ENCODE measurements at places on chromosomes 5 and 9.

DNA sequence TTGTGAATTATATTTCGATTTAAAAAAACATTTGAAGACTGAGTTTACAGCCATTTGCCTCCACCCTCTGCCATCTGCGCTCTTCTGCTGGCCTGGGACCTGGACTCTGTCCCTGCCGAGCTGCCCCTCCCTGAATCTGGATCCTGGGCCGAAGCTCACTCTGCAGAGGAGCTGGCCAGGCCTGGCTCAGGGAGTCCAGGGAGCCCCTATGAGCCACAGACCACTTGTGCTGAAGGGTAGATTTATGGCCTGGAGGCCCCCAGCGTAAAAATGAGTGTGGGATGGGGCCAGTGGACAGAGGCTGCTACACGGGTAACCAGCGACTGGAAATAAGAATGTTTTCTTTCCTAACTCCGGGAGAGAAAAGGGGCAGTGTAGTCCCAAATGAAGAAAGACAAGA lies 129.8 kb downstream of the FGF18 start:
- no peak for DNase-seq

DNA sequence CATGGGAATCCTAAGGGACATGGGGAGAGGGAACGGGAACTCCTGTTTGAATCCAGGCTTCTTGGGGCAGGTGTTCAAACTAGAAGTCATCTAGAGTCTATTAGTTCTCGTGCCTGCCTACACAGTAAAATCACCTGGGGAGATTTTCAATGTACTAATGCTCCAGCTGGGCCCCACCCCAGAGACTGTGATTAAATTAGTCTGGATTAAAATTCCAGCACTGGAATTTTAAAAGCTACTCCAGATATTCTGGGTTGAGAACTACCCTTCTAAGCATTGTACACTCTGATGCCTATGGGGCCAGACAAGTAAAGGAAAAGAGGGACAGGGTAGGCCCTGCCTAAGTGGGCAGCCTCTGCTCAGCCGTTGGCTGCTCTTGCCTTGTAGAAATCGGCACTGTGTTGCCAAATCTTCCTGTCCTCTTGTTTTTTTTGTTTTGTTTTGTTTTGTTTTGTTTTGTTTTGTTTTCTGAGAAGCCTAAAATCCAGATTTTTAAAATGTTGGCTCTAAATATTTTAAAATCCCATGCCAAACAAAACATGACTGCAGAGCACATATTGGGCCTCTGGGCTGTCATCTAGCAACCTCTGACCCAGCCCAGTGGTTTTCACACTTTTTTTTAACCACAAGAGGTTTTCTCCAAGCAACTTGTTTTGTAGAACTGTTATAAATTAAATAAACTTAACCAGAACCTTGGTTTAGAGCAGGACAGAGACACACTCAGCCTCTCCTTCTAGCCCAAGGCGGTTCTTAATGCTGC lies 29.0 kb downstream of the ADRB2 start:
- DNase-seq, result no peak

GRCh38 chr5:172123269-172123692 lies 64.7 kb downstream of the STK10 start:
- peak; percentile 83 for DNase-seq

DNA sequence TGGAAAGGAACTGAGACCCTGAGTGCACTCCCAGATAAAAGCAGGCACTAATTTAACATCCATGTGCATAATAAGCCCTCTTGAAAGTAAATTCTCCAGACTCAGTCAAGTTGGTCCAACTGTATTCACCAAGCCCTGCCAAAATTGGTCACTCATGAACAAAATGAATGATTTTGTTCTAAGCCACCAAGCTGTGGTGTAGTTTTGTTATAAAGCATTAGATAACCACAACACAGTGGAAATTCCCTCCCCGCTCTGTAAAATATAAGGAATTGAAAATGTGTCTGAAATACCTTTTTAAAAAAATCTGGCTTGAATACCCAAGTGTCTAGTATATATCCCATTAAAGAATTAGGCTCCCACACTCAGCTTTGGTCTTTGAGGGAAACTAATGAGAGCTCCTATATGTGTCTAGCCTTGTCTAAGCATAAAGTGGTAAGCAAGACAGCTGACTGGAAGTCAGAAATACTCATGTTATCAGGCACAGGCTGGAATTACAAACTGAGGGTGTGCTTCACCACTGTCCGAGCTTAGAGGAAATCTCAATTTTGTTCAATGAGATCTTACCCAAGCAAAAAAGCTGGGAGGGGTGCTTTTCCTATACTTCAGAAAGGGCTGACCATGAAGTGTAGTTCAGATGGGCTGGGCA lies 33.2 kb downstream of the IDNK start:
- no peak for DNase-seq

DNA sequence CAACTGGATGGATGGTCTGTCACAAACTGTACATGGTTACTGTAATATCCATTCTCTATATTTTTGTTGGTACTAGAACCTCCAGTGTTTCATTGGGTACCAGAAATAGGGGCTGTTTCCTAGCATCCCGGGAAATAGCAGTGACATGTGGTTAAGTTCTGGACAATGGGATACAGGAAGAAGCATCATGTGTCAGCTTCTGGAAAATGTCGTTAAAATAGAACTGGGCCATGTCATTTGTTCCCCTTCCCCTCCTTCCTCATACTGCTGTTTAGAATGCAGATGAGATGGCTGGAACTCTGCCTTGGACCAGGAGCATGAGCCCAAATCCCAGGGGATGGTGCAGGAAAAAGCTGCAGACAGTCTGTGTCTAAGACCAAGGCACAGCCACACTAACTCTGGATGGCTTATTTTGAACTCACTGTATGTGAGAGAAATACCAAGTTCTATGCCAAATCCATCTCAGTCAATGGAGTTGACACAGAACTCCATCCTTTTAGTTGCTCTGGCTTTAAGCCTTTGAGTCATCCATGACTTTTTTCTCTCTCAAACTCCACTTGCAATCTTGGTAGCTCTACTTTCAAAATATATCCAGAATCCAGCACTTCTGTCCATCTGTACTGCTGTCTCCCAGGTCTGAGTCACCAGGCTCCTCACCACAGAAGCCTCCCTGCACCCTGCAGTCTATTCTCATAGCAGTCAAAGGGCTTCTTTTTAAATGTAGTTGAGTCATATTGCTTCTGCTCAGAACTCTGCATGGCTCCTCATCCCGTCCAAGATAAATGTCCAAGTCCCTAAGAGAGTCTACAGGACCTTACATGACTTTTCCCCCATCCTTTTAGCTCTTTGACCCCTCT lies 184.2 kb downstream of the NSG2 start:
- peak; percentile 26 for DNase-seq

DNA sequence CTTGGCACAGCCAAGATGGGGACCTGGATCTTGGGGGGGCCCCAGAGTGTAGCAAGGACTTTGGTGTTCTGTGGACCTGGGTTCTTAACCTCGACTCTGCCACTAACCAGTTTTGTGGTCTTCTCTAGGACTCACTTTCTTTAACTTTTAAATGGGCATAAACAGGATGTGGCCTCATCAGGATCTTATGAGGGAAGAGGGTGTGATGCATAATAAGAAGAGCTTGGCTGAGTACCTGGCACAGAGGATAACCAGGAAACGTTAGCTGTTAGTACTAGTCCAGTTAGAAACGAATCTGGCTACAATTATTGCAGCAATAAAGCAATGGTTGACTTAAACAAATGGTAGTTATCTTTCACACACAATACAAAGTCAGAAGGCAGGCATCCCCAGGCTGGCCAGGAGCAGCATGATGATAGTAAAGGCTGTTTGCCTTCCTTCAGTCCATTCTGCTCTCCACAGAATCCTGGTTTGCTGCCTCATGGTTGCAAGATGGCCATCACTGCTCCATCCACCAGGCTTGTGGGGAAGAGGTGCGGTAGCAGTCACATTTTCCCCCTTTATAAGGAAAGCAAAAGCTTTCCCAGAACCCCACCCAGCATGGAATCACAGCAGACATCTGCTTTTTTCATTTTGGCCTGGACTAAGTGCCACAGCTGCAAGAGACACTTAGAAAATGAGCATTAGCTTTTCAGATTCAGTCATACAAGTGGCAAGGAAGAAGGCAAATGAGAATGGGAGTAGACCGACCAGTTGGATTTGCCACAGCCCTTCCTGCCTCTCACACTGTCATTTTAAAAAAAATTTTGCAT lies 225.0 kb downstream of the AOPEP start:
- no peak for DNase-seq

DNA sequence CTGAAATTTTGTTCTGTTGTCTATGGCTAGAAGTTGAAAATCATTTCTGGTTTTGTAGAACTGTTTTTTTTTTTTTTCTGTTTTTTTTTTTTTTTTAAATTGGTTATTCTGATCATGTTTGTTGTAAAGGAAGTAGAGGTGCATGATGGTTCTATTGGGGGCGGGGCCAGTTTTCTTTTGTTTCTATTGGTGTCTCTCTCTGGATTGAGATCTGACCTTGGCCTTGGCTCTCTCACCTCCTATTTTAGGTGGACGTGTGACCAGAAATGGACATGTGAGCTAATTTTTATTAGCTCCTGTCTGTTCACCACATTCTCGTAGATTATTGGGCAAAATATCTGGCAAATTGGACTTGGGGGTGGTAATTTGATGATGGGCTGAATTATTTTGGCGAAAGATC lies 3.2 kb downstream of the ZNF618 start:
- no peak for DNase-seq

- no peak for DNase-seq
These were observed 126.6 kb upstream of the HMHB1 start for GRCh38 chr5:143685246-143685815.

DNA sequence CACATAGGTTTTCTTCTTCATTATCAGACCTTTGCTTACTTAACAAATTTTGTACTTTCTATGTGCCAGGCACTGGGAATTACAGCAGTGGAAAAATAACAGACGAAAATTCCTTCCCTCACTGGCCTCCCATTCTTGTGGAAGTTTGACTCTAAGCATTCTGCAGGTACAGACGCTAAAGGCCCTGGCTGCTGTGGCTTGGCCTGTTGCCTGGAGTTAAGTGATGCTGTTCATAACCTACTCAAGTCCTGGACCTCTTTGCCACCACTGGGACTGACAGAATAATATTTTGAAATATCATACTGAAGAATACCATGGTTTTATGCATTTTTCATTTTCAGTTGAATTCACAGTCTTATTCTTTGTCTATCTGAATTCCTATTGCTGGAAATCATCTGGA lies 97.3 kb upstream of the SPATA31C2 start:
- DNase-seq, result no peak

GRCh38 chr9:108469654-108470053 lies 386.1 kb downstream of the ACTL7B start:
- DNase-seq, result no peak

DNA sequence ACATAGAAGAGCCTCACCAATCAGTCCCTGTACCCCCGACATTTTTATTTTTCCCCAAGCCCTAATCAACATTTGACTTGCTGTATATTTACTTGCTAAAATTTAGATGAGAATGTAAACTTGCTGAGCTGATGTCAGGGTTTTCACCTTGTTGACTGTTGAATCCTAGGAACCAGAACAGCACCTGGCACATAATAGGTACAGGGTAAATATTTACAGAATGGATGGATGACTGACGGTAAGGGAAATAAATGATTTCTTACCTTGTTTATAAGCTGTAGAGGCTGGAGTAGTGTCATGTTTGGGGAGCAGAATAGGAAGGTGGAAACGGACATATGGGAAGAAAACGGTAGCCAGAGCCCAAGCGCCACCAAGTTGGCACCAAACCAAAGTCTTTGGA lies 107.0 kb upstream of the NUDT12 start:
- DNase-seq, result no peak

DNA sequence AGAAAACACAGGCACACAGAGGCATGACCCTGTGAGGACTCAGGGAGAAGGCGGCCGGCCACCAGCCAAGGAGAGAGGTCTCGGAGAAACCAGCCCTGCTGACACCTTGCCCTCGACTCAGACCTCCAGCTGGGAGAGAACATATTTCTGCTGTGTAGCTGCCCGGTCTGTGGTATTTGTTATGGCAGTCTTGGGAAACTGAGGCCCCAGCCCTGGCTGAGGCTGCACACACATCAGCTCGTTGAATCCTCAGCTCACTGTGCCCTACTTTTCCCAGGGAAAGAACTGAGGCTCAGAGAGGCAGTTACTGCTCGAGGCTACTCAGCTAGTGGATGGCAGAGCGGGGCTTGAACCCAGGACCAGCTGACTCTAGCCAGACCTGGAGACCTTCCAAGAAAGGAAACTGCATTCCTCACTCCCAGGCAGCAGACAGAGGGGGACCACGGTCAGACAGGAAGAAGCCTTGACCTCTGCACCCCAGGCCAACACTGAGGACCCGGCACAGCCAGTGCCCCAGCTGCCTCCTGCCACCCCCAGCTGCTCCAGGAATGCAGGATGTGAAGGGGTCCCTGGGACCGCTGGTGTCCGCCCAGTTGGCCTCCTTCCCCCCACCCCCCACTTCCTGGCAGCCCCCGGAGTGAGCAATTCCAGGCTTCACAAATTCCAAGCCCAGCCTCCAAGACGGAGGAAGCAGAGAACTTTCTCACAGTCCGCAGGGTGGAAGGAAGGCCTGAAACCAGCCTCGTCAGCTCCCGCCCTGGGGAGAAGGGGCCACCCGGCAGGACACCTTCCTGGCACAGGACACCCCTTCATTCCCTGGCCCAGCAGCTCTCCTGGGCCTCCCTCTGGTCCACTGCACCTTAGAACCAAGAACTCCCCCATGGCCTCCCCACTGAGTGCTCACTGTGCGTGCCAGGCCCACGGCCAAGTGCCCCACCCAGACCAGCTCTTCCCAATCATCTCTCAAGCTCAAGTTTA lies 69.9 kb downstream of the LRSAM1 start:
- peak; percentile 67 for DNase-seq

DNA sequence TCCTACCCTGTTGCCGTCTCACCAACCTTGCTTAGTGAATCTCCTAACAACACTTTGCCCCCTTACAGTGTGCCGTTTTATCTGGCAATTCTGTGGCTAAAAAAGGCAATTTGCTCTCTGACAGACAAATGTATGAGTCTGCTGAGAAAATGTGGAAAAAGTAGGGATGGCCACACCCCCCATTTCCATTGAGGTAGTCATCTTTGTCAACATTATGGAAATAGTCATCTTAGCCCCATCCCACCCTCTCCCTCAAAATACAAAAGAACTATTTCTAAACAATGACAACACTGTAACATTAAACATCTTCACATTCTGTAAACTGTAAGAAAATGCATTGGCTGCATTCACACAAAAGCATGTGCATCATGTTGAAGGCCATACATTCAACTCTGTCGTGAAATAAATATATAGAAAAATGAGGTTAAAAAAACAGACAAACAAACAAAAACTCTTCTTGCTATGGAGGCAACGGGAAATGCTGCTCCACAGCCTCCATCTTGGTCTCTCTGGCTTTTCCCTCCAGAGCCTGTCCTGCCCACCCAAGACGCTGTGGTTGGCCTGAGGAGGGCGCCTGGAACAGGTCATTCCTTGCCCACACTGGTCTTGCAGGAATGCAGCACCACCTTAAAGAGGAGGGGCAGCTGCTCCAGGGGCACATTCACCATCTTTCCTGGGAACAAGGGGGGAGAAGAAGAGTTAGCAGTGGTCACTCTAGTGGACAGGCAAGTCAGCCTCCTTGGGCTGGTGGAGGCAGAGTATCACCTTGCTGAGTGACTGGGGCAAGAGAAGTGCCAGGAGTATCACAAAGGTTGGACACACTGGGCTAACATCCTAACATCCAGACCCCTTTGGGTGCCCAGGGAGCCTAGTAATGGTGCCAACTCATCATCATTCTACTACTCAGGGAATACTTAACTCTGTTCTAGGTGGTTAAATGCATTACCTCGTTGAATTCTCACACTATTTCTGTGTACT lies 15.2 kb upstream of the NR5A1 start:
- DNase-seq, result no peak

- DNase-seq, result no peak
These were observed 25.1 kb downstream of the CPLX2 start for GRCh38 chr5:175896301-175897040.

GRCh38 chr9:36725777-36726356 lies 153.2 kb downstream of the MELK start:
- DNase-seq, result no peak

- DNase-seq, result no peak
These were observed 281.0 kb downstream of the HINT1 start for GRCh38 chr5:130884023-130884422.

GRCh38 chr5:5782402-5782801 lies 359.9 kb downstream of the ICE1 start:
- DNase-seq, result no peak
